ENCODE measurements at places on chromosomes 2 and 18.

GRCh38 chr2:50748671-50749070 is 283.3 kb downstream of the NRXN1 start:
- DNase-seq = no peak

DNA sequence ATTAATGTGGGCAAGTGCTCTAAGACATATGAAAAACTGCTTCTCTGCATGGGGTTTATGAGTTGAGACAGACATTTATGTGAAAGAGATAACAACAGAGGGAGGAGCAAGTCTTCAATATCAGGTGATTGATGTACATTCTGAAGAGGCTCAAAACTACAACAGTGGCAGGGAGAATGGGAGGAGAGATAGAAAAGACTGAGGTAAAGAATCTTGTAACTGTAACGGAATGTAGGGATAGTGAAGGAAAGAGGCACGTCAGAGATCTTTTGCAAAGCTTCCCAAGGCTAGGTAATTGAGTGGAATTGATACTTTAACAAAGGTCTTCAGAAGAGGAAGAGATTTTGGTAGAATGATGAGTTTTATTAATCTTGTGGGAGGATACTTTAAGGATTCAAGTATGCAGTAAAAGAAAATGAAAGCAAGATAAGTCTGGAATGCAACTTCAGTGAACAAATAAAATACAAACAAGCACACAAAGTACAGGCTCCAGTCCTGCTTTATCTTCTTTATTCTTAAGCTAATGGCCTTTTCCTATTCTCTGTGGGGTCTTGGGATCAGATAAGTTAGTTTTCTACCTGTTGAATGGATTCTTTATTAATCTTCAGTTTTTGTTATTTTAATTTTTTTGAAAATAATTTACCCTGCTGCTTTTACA is 15.0 kb downstream of the SMAD4 start:
- no peak for DNase-seq

- DNase-seq = no peak
These were observed 20.8 kb downstream of the RASGRP3 start for GRCh38 chr2:33497221-33497650.

GRCh38 chr2:45084361-45085020 is 75.2 kb upstream of the SIX2 start:
- DNase-seq = no peak

DNA sequence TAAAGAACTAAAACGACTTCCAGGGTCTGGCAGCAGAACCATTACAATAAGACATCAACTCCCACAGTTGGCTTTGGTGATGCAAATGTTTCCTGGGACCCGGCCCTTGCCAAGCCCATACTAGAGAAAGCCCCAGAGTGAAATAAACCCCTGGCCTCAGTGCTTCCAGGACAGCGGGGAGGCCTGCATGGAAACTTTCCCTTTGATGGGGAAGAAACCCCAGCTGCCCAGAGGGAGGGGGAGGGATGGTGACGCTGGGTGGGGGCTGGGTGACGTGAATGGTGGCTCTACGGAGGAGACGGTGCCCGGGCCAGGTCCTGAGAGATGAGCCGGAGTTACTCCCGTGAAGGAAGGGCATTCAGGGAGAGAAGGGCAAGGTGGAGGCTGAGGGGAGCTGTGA is 27.5 kb downstream of the INHBB start:
- no peak for DNase-seq

GRCh38 chr2:199668645-199669044 is 182.3 kb downstream of the FTCDNL1 start:
- DNase-seq = no peak
